Activated CD8-positive, alpha-beta memory T cell treated with anti-CD3 and anti-CD28 coated beads for 1 hour (primary cell): ENCODE measurements at places on chromosomes 2 and 18.

GRCh38 chr2:16644221-16644925 lies 21.3 kb downstream of the CYRIA start:
- DNase-seq = no peak

GRCh38 chr2:97699765-97700444 lies 13.5 kb upstream of the ZAP70 start:
- DNase-seq = no peak

GRCh38 chr2:223082706-223083105 lies 30.7 kb downstream of the KCNE4 start:
- no peak for DNase-seq

GRCh38 chr2:215363039-215363438 lies 51.2 kb downstream of the ATIC start:
- DNase-seq = no peak

GRCh38 chr2:238488347-238488826 lies 61.7 kb downstream of the ASB1 start:
- no peak for DNase-seq
